ENCODE measurements at places on chromosomes 7 and 10. TPM values are rescaled to one million over a fixed set of nuclear protein-coding genes. Genes with fewer than 3 reads are reported as not detected.

- no peak overlapping the region for H3K27ac ChIP-seq
- H3K4me1 ChIP-seq: no peaks in the 10 kb centered on the region
- no peak overlapping the region for H3K4me3 ChIP-seq
- no peak for DNase-seq
- no peaks in the 10 kb centered on the region for H3K27me3 ChIP-seq
- no peaks in the 10 kb centered on the region for H3K36me3 ChIP-seq
These were observed 787.0 kb upstream of the C7orf33 start for GRCh38 chr7:147803606-147804005.

GRCh38 chr10:122113161-122113944 lies 124.4 kb downstream of the TACC2 start:
- no peaks in the 10 kb centered on the region for H3K36me3 ChIP-seq
- peaks cover 12% of the 10 kb centered on the region for H3K27me3 ChIP-seq
- H3K4me3 ChIP-seq: no peak overlapping the region
- no peak for DNase-seq

DNA sequence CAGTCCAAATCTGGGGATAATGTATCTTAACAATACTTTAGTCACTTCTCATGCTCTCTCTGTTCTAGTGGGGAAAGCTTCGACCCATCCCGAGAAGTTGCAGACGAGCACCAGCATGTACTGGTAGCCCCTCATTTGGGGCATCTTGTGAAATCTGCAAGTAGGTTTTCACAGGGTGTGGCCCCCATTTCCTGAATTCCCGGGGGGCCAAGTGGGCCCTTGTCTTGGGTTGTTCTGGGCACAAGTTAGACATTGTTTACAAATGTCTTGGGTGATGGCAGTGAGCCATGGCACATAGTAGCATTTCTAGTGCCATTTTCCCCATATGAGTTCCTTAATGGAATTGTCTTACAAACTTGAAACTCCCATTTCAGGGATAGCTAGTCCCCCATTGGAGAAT lies 216.7 kb upstream of the KCND2 start:
- H3K36me3 ChIP-seq: no peaks in the 10 kb centered on the region
- DNase-seq: no peak
- H3K4me1 ChIP-seq: no peaks in the 10 kb centered on the region

DNA sequence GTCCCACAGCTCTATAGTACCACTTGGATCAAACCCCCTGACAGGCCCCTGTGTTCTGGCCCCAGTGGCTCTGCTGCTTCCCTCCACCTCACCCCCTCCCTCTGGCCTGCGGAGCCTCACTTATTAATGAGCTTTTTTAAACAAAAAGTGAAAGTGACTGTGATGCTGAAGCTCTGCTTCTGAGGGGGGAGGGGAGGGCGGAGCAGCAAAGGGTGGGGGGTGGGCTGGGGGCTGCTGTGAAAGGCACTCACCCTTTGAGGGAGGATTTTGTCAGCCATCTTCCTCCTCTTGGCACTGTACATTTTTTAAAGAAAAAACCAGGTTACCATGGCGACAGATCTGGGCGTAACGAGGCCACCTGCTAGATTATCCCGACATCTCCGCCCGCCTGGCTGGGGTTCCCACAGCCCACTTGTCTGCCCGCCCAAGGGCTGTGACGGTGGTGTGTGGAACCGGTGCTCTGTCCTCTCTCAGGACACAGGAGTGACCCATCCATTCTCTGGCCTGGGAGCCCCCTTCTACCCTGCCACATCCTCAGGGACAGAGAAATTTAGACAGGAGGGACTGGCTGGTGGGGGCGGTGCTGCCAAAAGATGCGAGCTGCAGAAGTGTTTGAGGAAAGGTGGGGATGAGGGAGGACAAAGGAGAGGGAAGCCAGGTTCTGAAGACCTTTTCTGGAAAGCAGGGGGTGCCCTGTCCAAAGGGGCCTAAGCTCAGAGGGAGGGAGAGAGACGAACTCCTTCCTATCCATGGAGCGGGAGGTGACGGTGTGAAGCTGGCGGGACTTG lies 4.9 kb downstream of the SMARCD3 start:
- H3K4me1 ChIP-seq: peaks cover 50% of the 10 kb centered on the region
- H3K4me3 ChIP-seq: peak overlapping the region; percentile 34
- H3K27ac ChIP-seq: no peak overlapping the region
- no peaks in the 10 kb centered on the region for H3K36me3 ChIP-seq

GRCh38 chr10:83574770-83575169 lies 564.5 kb upstream of the GHITM start:
- H3K4me3 ChIP-seq: no peak overlapping the region
- H3K4me1 ChIP-seq: no peaks in the 10 kb centered on the region
- no peaks in the 10 kb centered on the region for H3K27me3 ChIP-seq

GRCh38 chr7:52151559-52151958 lies 835.0 kb upstream of the COBL start:
- H3K27me3 ChIP-seq: no peaks in the 10 kb centered on the region
- H3K4me1 ChIP-seq: no peaks in the 10 kb centered on the region
- H3K4me3 ChIP-seq: no peak overlapping the region
- DNase-seq: no peak
- H3K36me3 ChIP-seq: no peaks in the 10 kb centered on the region

DNA sequence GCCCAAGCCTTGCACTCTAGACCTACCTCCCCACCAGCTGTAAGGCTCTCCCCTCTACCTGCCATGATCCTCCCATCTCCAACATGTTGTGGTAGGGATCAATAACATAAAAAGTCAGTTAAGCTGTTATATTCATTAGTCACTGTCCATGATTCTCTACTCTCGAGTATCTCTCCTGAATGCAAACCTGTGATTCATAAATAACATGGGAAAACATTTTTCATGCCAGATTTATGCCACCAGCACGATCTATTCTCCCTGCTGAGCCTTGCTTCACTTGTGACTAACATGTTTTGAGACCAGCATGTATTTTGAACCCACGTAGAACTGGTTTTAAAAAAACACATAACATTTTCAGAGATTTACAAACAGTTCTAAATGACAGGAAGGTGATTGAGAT lies 30.3 kb downstream of the TMEM168 start:
- H3K4me3 ChIP-seq: no peak overlapping the region
- no peak for DNase-seq
- no peaks in the 10 kb centered on the region for H3K36me3 ChIP-seq
- H3K27me3 ChIP-seq: no peaks in the 10 kb centered on the region
- H3K27ac ChIP-seq: no peak overlapping the region
- H3K4me1 ChIP-seq: peaks cover 9% of the 10 kb centered on the region

- no peak for DNase-seq
- H3K27me3 ChIP-seq: no peaks in the 10 kb centered on the region
- H3K36me3 ChIP-seq: no peaks in the 10 kb centered on the region
- no peaks in the 10 kb centered on the region for H3K4me1 ChIP-seq
- no peak overlapping the region for H3K27ac ChIP-seq
- H3K4me3 ChIP-seq: no peak overlapping the region
These were observed 383.8 kb upstream of the ZMIZ1 start for GRCh38 chr10:78684947-78685346.

DNA sequence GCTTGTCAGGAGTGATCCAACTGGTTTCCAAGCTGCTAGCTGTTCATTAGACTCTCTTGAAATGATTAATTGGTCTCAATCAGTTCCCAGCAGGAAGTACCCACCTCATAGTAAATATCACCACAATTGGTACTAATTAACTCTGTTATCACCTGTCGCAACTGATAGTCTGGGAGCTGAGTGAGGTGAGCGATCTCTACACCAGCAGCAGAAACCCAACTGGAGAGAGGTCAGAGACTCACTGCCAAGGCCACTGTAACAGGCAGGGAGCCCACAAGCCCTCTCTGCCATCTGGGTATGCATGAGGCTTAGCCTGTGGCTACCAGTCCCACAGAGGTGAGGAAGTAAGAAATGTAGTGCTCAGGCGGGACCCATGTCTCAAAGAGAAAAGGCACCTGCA lies 245.5 kb downstream of the DYNC1I1 start:
- no peaks in the 10 kb centered on the region for H3K27me3 ChIP-seq
- no peak for DNase-seq
- H3K4me1 ChIP-seq: no peaks in the 10 kb centered on the region

- H3K4me1 ChIP-seq: no peaks in the 10 kb centered on the region
- no peak for DNase-seq
- no peak overlapping the region for H3K4me3 ChIP-seq
- H3K36me3 ChIP-seq: no peaks in the 10 kb centered on the region
- H3K27ac ChIP-seq: no peak overlapping the region
These were observed 502.8 kb downstream of the PHTF2 start for GRCh38 chr7:78301407-78301806.

DNA sequence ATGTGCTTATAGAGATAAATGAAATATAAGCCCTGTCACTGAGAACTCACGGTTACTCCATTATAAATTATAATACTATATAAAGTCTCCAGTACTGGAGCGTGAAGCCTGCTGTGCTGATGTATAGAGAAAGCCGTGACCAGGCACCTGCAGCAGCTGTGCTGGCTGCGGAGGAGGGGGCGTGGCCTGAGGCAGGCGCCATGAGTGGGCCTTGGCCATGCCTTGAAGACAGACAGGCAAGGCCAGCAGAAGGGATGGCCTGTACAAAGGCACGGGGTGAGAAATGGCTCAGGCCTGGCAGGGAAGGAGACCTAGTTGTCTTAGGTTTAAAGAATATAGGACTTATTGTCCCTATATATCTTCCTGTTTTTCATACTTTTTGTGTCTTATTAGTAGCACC lies 218.5 kb upstream of the STK17A start:
- DNase-seq: no peak
- H3K36me3 ChIP-seq: no peaks in the 10 kb centered on the region
- no peaks in the 10 kb centered on the region for H3K4me1 ChIP-seq
- H3K4me3 ChIP-seq: no peak overlapping the region
- no peak overlapping the region for H3K27ac ChIP-seq

The UBTD1 gene
- total RNA-seq: 1.9 TPM

The LIPF gene
- total RNA-seq: not detected

The OPALIN gene
- total RNA-seq: not detected

The IKZF5 gene
- total RNA-seq: 37.4 TPM

The C10orf105 gene
- 0.12 TPM for total RNA-seq

The UFSP1 gene
- total RNA-seq: 11.0 TPM

The ST8SIA6 gene
- 0.52 TPM for total RNA-seq

The BAMBI gene
- total RNA-seq: not detected
